Kidney (tissue), 22 donors: ENCODE measurements at places on chromosomes 4 and X. TPM values are rescaled to one million over a fixed set of nuclear protein-coding genes. Genes with fewer than 3 reads are reported as not detected.

The BEND4 gene
- total RNA-seq = 0.22 TPM

DNA sequence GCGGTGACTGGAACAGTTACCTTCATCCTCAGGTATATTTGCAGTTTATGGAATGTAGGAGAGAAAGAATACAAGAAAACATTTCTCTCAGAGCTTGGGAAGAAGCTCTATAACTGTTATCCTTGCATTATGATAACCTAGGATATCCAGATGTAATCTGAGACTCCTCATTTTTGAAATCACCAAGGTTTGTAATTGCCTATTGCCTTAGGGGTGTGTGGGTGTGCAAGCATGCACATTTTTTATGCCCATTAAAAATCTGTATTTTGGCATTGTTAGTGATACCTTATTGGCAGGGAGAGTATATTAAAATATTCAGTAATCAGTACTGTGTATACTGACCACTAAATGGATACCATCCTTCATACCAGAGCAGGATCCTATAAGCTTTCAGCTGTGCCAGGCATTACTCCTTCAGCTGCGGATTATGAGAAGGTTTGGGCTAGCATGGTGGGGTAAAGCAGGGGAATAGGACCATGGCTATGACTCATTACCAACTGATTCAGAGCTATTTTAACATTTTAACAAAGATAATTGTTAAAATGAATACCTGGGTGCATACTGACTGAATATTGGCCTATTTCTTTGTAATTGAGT lies 8.3 kb downstream of the SEC24B start:
- DNase-seq = no peak

GRCh38 chr4:178165951-178166308 lies 723.7 kb upstream of the AGA start:
- DNase-seq = peak; percentile 9

DNA sequence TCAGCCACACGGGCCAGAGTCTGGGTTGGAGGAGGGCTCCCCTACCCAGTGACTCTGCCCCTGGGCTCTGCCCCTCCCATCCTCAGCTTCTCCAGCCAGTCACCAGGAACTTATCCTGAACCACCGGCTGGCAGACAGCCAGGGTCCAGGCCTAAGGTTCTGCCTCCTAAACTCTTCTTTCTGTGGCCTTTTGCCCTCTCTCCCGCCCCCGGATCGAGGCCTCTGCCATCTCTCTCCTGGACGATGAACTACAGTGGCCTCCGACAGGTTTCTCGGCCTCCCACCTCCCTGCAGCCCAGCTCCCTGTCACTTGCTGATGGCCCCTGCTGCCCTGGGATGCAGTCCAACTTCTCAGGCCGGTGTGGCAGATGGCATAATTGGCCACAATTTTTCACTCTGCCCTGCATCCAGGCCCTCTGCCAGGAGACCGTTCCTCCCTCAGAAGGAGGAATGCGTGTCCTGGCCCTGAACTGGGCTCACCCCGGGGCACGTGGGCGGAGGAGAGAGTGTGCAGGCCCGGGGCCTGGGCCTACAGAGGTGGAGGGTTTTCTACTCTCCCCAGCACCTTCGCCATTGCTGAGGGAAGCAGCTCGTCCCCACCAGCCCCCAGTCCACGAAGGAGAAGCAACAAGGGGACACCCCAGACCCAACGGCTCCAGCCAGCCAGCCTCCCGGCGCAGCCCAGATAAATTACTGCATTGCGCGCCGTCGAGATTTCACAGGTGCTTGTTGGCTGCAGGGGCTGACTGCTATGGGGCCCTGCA lies 81.9 kb upstream of the LRPAP1 start:
- peak; percentile 64 for DNase-seq

DNA sequence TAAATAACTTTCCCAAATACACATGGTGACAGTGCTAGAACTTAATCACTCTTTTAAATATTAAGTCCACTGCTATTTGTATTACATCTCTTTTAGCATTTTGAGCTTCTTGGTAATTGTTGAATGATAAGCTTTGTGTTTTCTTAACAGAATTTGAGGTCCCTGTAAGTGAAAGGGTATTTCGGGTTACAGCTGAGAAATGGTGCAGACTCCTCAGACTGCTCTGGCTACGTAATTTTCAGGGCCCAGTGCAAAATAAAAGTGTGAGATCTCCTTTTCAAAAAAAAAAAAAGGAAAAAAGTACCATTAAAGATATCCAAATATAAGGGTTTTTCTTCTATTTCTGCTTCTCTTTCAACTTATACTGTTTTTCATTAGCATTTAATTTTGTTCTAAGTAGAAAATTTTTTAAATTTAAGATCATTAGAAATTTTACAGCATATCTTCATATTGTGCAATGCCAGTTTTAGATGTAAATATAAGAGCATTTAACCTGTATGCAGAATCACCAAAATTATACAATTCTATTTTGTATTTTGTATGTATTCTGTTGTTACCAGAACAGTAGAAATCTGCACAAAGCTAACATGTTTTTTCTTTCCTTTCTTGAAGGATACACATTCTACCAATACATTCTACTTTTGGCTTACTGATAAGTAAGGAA lies 33.6 kb upstream of the FGF5 start:
- no peak for DNase-seq

The HHIP gene
- 0.85 TPM for total RNA-seq

The HMGN5 gene
- 5.6 TPM for total RNA-seq

The SLC9B1 gene
- total RNA-seq = 1.8 TPM

- no peak for DNase-seq
These were observed 61.5 kb upstream of the SLC4A4 start for GRCh38 chr4:71277353-71277752.

The KIF4A gene
- 0.35 TPM for total RNA-seq

The PRDX4 gene
- total RNA-seq = 58.3 TPM

DNA sequence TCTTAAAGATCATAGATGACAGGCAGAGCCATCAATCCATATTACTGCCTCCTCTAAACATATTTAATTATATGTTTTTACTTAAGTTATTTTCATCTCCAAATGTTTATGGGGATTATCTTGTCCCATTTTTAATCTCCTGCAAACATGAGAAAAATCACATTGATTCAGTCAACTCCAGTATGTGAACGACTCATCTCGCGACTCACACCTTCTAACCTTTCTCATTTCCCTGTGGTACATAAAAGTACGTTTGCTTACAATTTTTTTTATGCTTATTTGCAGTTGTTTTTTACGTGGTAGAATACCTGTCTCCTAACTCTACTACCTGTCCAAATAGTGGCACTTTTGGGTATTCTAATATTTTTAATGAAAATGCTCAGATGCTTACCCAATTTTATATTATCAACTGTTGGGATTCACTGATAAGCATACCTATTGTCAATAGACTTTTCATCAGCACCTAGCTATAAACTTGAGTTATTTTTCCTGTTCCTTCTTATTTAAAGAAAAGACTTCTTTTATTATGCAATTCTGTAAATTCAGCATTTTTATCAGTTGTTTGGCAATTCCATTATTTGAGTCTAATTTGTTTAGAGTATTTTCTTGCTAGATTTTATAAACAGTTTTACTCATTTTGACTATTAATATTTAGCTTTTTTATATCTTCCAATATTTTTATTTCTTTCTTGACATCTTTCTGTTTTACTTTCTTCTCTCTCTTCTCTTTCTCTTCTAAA lies 276.6 kb downstream of the ANK2 start:
- no peak for DNase-seq
